Fibroblast of upper back skin (primary cell): ENCODE measurements at places on chromosomes 4 and X.

- DNase-seq, result no peak
These were observed 97.5 kb downstream of the FANCB start for GRCh38 chrX:14775416-14775815.

DNA sequence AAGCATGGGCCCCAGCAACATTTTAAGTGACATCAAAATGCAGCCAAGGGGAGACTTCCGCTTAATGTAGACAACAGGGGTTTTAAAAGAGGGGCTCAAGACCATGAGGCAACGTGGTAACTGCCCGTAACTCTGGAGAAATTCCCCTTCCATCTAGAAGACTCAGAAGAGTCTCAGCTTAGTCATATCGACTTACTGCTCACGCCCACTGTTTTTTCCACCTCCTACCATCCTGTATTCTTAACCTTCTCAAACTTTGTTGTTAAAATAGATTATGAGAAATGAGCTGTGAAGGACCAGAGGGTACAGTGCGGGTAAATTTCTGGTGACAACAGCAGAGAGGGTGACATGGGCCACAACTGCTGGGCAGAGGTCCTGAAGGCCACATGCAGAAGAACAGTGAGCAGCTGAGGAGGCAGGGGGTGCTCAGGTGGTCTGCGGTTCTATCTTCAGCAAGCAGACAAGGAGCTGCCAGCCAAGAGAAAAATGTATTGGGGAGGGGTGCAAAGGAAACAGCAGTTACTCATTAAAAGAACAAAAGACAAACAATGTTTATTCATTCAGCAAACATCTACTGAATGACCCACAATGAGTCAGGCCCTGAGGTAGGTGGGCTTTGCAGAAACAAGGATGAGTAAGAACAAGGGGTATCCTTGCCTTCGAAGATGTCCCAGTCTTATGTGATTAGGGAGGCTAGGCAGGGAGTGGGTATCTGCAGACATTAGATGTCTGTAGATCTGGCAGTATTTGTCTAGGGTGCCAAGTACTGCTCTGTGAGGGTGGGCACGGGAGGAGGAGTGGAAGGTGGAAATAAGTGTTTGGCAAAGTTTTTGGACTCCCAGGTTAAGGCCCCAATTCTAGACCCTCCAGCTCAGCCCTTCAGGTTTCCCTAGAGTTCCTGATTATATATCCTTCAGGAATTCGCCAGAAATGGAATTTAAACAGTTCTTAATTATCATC, 175.3 kb downstream of the TSPAN5 start:
- DNase-seq, result peak; percentile 61

- DNase-seq, result no peak
These were observed 119.8 kb downstream of the DCK start for GRCh38 chr4:71113294-71113693.

DNA sequence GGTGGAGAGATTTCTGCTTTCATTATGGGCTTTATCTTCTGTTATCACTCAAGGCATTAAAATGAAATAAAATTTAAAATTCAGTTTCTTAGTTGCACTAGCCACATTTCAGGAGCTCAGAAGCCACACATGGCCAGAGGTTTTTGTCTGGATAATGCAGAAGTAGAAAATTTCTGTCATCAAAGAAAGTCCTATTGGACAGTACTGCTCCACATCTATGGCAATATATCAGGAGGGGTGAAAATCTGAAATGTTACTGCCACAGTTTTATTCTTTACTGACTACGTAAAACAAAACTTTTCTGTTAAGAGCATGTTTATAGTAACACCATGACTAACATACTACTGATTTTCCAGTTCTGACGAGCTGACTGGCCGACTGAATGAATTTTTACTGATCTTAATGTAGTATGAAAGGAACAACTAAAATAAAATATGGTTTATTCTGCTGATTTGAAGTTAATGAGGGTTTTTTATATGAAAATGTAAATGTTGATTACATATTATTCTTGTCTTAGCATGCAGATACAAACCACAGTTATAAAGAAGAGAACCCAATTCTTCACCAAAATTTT, 264.0 kb upstream of the HAND2 start:
- DNase-seq, result no peak

- DNase-seq, result no peak
These were observed 11.6 kb downstream of the SPARCL1 start for GRCh38 chr4:87517621-87518020.

DNA sequence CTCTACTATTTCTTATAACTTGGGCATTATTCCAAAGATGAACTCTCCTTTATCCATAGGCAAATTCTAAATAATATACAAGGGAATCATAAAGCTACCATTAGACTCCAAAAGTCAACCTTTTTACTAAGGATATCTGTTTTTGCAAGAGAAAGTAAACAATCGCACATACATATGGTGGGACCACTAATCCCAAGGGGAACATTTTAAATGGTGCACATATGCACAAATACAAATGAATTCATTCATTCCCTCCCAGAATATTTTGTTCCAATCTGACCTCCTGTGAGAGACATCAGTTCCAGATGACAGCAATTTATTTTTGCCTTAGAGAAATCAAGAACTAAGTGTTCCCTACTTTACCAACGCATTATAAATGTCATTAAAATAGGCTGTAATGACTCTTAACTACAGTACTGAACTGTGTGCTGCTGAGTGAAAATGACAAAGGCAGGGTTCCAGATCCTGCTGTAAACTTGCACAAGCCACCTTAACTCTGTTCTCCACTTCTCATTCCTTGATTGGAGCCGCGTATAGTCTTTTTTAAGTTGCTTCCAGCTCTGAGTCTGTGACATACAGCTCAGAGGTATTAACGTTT, 2.0 kb downstream of the DHX15 start:
- no peak for DNase-seq
